ENCODE measurements at places on chromosomes 13 and 19.

GRCh38 chr19:16085115-16085514, 8.8 kb downstream of the TPM4 start:
- DNase-seq, result no peak

- DNase-seq, result no peak
Measured at GRCh38 chr19:46447006-46447405, 18.3 kb upstream of the PNMA8C start.

DNA sequence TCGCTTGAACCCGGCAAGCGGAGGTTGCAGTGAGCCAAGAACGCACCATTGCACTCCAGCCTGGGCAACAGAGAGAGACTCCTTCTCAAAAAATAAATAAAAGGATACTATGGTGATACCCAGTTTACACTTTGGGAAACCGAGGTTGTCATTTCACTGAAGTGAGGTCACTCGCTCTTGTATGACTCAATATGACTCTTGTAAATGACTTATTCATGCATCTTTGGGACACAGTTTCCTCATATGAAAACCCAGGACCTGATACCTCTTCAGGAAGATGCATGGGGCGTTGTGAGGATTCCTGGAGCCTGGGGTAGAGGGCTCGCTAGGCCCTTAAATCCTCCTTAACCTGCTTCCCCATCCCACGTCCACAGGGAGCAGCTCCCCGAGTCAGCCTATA, 4.5 kb downstream of the PSMD8 start:
- DNase-seq, result no peak

GRCh38 chr13:75072891-75073290, 409.1 kb downstream of the TBC1D4 start:
- DNase-seq, result no peak

DNA sequence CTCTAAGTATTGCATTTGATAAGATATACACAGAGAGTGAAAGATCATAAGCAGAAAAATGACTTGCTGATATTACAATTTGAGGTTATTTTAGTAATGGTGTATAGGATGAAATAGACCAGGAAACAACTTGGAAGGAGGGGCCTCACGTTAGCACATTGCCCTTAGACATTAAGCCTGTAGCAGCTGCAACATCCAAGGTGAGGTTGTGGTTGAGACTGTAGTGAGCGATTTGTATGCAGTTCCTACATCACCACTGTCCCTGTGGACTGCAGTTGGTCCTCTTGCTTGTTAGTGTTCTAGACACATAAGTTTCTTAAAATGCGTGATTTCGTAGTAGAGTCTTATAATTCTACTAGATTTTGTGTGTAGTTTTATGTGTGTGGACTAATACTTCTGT, 311.3 kb downstream of the ATP8A2 start:
- DNase-seq, result no peak

DNA sequence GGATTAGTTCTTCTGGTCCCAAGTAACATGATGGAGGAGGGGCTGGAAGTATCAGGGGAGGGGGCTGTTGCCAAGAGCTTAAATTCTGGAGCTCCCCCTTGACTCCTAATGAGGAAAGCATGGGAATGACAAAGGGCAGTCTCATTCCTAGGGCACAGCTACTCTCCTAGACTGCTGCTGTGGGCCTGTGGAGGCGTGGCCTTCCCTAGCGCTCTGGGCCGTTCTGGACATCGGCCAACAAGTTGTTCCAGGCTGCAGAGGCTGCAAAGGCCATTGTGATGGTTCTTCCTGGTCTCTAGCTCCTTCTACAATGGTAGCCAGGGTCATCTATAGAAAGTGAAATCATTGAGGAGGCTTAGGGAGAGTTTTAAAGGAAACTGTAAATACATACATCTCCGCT, 916.6 kb downstream of the DIAPH3 start:
- no peak for DNase-seq

GRCh38 chr13:113033054-113033850, 64.2 kb downstream of the MCF2L start:
- DNase-seq, result no peak

GRCh38 chr19:5547881-5548280, 19.9 kb downstream of the TINCR start:
- DNase-seq, result peak; percentile 76

DNA sequence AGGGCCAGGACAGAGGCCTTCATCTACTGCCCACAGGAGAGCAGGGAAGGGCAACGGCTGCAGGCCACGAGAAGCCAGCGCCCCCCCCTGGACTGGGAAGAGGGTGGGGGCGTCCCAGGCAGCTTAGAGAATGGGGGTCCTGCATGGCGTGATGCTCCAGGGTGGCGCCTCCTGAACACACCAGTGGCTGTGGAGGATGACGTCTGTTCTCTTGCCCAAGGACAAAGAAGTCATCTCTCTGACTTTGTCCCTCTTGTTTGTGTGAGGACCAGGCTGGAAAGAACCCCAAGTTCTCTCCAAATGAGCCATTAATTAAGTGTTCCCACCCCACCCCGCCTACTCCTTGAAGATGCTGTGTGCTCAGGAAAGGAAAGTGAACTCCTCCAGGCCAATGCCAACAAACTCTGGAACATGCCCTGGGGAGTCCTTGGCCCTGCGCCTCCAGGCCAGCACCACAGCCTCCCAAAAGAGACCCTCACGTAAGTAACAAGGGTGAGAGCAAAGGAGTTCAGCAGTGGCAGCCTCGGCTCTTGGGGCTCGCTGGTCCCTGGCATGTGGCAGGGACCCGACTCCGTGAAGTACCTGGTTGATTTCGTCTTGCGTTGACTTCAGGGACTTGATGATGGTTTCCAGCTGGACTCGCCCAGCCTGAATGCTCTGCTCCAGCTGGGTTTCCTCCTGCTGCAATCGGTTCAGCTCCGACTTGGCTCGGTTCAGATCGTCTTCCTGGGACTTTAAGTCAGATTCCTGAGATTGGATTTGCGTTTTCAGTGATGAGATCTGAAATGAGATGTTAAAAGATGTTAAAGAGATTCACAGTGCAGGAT, 68.4 kb downstream of the EPS15L1 start:
- DNase-seq, result no peak

DNA sequence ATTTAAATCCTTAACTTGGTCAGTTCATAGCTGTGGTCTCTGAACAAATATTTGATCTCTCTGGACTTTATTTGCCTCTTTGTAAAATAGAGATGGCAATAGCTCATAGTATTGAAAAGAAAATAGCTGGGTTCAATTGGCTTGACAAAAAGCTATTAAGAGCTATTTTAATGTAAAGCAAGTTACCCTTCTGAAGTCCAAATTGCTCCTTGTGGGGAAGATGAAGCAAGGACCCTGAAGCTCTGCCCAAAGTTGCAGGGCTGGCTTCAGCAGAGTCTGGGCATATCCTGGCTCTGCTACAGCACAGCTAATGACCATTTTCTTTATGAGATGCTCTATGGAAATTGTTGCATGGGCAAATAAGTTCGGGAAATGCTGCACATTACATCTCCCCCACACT, 484.5 kb downstream of the TDRD3 start:
- DNase-seq, result no peak

GRCh38 chr19:54389553-54389952, 24.8 kb upstream of the LAIR1 start:
- no peak for DNase-seq

Measured in AG20443 (cell line).